Stimulated activated CD8-positive, alpha-beta memory T cell treated with anti-CD3 and anti-CD28 coated beads, Interleukin-2, amount 100 ng/mL, for 1 hour (primary cell): ENCODE measurements at places on chromosomes 5 and 9.

GRCh38 chr9:75858497-75859092, 31.9 kb upstream of the PCSK5 start:
- no peak for DNase-seq

- no peak for DNase-seq
These were observed 862.4 kb upstream of the CDH9 start for GRCh38 chr5:27900761-27901160.

DNA sequence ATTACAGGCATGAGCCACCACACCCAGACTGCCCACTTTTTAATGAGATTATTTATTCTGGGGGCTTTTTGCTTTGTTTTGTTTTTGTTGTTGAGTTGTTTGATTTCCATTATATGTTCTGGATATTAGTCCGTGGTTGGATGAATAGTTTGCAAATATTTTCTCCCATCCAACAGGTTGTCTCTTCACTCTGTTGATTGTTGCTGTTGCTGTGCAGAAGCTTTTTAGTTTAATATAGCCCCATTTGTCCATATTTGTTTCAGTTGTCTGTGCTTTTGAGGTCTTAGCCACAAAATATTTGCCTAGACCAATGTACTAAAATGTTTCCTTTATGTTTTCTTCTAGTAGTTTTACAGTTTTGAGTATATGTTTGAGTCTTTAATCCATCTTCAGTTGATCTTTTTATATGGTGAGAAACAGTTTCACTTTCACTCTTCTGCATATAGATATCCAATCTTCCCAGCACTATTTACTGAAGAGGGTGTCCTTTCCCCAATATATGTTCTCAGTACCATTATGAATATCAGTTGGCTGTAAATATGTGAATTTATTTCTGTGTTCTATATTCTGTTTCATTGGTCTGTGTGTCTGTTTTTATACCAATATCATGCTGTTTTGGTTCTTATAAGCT, 30.2 kb upstream of the TBCA start:
- DNase-seq, result no peak

- no peak for DNase-seq
These were observed 117.4 kb downstream of the WDR41 start for GRCh38 chr5:77374686-77375085.

- no peak for DNase-seq
These were observed 29.1 kb upstream of the BNC2 start for GRCh38 chr9:16899606-16900005.

GRCh38 chr9:109967651-109968642, 187.9 kb downstream of the PALM2AKAP2 start:
- no peak for DNase-seq

DNA sequence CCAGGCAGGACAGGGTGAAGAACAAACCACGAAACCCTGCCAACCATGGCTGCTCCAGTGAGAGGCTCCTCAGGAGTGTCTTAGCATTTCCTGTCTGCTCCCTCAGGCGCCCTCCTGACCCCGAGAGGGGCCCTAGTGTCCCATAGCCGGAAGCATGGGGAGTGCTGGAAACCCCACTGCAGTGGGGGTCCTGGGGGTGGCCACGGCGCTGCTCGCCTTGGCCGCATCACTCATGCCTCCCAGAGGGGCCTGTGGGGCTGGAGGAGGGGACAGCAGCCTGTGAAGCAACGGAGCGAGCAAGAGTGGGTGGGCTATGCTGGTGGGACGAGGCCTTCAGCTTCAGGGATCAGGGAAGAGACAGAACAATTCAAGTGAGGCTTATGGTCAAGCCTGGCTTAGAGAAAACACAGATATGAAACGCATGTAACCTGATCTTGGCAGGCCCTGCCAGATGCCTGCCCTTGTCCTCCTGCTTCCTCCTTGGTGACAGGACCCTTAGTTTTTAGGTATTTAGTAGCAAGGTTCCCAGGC, 219.1 kb downstream of the FANCC start:
- no peak for DNase-seq

- no peak for DNase-seq
These were observed 393.1 kb upstream of the IRX1 start for GRCh38 chr5:3202570-3202969.

DNA sequence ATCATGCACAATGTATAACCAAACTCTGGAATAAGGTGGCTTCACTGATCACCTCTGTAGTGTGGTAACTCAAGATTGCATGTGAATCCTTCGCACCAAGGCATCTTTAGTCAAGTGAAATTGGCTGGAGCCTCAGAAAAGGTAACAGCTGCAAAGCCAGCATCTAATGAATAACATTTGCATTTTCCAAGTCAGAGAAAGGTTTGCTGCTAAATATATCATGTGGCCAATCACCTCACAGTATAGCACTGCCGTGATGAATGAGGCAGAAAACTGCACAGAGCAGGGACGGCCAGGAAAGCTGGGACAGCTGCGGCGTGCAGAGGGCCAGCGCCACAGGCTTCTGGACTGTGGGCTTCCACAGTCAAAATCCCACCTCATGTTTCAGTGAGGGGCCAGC, 18.5 kb downstream of the MRPS27 start:
- DNase-seq, result no peak

GRCh38 chr9:112443200-112443599, 43.4 kb upstream of the KIAA1958 start:
- no peak for DNase-seq

DNA sequence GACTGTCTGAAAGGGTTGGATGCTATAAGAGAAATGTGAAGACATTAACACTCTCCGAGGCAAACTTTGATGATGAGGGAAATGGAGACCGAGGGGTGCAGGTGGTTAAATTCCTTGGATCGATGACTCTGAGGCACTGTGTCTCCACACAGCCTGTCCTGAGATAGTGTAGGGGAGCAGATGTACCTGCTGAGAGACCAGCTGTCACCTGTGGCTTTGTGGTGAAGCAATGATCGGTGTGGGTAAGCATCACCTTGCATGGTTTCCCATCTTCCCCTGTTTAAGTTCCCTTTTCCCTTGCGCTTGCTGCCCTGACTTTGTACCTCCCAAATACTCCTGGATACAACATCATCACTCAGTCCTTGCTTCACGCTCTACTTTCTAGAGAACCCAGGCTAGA, 9.8 kb upstream of the MIER3 start:
- DNase-seq, result no peak

- DNase-seq, result no peak
These were observed 6.8 kb downstream of the HBEGF start for GRCh38 chr5:140339636-140340035.

DNA sequence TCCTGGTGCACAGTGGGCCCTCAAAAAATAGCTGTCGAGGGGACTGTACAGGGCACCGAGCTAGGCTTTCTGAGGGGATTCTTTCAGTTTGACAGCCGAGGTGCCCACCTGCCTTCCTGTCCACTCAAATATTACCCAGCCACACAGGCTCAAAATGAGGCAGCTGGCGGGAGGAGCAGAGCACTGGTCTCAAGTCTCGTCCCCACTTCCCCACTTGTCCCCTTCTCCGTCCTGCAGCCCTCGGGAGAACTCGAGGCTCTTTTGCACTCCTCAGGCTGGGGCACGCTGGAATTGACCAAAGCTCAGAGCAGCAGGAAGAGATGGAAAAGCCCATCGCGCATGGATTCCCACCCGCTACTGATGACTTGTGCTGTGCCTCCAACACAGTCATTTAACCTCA, 185.2 kb downstream of the HSPA4 start:
- DNase-seq, result no peak

- DNase-seq, result no peak
These were observed 13.0 kb upstream of the CAMSAP1 start for GRCh38 chr9:135920256-135920930.

GRCh38 chr5:172144291-172144815, 43.7 kb downstream of the STK10 start:
- no peak for DNase-seq

DNA sequence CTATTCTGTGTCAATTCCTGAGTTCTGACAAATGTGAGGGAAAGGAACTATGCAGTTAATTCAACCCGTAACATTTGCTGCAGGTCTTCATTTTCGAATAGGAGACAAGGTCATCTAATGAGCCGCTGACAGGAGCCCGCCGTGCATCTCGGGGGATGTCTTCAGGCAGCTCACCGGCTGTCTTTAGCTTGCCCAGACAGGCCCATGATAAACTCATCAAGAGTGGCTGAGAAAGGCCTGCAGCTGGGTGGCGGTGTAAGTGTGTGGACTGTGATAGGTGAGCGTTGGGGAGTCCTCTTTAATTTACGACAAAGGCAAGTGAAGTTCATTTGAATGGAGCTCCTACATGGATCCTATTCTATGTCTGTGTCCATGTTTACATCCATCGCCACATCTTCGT, 190.5 kb downstream of the ADCY2 start:
- no peak for DNase-seq

- no peak for DNase-seq
These were observed 590.9 kb upstream of the ZNF608 start for GRCh38 chr5:125337294-125337693.

DNA sequence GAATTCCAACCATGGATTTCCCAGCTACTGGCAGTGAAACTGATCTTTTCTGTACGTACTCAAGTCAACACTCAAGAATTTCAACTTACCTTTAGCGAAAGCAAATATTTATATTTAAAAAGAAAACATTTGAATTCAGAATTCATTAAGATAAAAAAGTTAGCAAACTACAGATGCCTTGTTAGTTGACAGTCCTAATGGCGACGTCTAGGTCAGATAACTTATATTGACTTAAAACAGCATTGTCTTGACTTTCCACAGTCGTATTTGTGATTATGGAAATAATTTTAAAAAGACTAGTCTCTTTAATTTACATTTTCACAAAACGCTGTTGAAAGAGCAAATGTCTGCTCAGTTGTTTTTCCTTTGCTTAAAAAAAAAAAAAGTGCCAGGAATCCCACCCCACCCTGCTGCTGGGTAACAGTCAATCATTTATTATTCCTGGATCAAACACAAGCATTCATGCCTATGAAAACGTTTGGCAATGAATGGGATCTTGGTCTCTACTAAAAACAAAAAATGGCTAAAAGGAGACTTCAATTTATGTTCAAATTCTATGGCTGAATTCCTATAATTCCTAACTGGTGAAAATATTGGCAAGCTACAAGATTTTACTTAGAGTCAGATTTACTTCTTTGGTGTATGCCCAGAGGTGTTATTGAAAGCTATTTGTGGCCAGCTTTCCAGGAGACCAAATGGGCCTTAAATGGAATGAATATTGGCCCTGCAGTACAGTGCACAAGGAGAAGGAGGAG, 22.0 kb downstream of the OR2S2 start:
- no peak for DNase-seq

DNA sequence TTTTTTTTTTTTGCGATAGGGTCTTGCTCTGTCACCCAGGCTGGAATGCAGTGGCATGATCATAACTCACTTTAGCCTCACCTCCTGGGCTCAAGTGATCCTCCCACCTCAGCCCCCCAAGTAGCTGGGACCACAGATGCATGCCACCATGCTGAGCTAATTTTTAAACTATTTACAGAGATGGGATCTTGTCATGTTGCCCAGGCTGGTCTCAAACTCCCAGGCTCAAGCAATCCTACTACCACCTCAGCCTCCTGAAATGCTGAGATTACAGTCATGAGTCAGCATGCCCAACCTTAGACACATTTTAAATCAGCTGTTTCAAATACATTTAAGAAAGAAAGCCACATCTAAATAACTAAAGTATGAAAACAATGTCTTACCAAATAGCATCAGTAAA, 439.0 kb downstream of the EBF1 start:
- DNase-seq, result no peak

- DNase-seq, result no peak
These were observed 62.7 kb downstream of the SNX24 start for GRCh38 chr5:122908108-122908507.

GRCh38 chr9:130379649-130379970, 65.2 kb upstream of the ASS1 start:
- DNase-seq, result no peak

GRCh38 chr5:27875148-27875547, 836.8 kb upstream of the CDH9 start:
- no peak for DNase-seq

- no peak for DNase-seq
These were observed at the start of gene IL7R for GRCh38 chr5:35856765-35857351. Gene IL7R (plus strand): TSS chr5:35856891. CDS start chr5:35856978, 87 bp downstream.

GRCh38 chr5:144156767-144157171, 13.7 kb downstream of the YIPF5 start:
- DNase-seq, result no peak

DNA sequence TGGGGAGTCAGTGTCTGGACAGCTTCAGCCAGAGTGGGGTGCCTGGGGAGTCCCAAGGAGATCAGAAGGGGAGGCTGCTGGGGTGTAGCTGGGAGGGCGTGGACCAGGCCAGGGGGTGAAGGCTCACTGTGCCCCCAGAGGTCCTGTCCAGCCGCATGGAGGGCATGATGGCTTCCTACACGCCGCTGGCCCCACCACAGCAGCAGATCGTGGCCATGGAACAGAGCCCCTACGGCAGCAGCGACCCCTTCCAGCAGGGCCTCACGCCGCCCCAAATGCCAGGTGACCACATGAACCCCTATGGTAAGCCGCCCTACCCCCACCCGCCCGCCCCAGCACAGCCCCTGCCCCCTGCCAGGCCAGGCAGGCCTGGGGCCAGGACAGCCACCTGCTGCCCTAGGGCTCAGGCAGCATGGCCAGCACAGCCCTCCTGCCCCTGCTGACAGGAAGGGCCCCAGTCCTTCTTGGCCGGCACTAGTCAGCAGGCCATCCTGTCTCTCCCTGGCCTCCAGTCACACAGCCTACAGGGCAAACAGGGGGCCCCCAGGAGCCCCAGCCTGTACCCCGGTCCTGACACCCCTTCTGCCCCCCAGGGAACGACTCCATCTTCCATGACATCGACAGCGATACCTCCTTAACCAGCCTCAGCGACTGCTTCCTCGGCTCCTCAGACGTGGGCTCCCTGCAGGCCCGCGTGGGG, 82.1 kb downstream of the LMX1B start:
- DNase-seq, result no peak

- no peak for DNase-seq
These were observed 50.0 kb downstream of the NACC2 start for GRCh38 chr9:136044971-136045594.

DNA sequence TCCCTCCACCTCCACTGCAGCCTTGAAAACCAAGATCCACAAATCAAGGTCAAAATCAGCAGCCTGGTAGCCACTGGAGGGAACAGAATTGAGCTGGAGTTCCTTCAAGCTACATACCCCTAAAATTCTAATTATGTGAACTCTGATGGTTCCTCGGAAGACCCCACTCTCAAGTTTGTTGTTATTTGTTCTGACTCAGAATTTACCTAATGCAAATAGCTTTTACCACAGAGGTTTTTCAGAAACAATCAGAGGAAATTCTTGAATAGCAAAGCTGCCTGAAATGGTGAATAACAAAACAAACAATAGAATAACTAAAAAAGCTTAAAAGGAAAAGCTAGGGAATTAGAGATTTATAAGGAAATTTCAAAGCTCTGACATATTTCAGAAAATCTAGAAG, 220.0 kb downstream of the CDH18 start:
- DNase-seq, result no peak

- DNase-seq, result no peak
These were observed 11.7 kb upstream of the GADD45G start for GRCh38 chr9:89592963-89593726.

- no peak for DNase-seq
These were observed 108.8 kb upstream of the LPAR1 start for GRCh38 chr9:111147041-111147440.

DNA sequence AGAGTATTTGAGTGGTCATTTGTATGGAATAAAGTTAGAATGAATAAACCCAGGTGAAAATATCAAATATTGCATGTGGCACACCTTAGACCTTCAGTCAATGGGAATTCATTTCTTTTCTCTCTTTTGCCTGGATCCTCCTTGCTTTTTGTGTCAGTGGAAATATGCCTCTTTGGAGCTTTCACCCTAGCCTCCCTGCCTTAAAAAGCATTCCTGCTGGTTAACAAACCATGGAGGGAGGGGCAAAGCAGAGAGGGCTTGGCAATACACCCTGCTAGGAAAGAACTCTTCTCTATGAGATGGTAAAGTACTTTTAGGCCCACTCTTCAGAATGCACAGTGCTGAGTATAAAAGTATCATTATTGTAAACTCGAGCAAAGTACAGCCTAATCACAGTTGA, 383.7 kb downstream of the DMAC1 start:
- no peak for DNase-seq
